Ovary (tissue), 10 donors: ENCODE measurements at places on chromosomes 2 and 18. TPM values are rescaled to one million over a fixed set of nuclear protein-coding genes. Genes with fewer than 3 reads are reported as not detected.
A peak's percentile ranks its signal among the peaks of the same experiment; 100 is the strongest.

VWC2L gene
- total RNA-seq: not detected

ZBTB7C gene
- total RNA-seq: 11.9 TPM

NT5C1B gene
- not detected for total RNA-seq

CDH20 gene
- total RNA-seq: under 0.01 TPM

PIKFYVE gene
- total RNA-seq: 19.1 TPM

RHBDD1 gene
- 74.2 TPM for total RNA-seq

SULT6B1 gene
- not detected for total RNA-seq

- DNase-seq: no peak
These were observed 75.3 kb downstream of the BABAM2 start for GRCh38 chr2:27965841-27966240.

DNA sequence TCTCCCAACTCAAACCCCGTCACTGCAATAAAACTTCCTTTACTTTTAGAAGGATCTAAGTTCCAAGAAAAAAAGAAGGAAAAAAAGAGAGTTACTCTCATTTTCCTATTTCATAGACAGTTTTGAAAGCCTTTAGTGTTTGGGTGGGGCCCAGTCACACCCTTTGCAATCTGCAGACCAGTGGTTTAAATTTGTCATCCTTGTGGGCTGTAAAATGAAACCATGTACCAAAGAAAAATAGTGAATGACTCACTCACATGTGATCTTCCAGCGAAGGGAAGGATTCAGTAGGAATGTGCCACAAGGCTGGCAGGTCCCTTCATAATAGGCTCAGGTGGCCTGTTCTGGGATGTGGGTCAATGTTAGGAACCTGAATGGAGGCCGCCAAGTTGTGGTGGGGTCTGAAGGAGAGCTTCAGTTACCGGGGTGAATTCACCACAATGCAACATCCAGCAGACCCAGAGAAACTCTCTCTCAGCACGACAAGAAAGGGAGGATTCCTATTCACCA, 28.3 kb downstream of the ANXA4 start:
- DNase-seq: no peak

DNA sequence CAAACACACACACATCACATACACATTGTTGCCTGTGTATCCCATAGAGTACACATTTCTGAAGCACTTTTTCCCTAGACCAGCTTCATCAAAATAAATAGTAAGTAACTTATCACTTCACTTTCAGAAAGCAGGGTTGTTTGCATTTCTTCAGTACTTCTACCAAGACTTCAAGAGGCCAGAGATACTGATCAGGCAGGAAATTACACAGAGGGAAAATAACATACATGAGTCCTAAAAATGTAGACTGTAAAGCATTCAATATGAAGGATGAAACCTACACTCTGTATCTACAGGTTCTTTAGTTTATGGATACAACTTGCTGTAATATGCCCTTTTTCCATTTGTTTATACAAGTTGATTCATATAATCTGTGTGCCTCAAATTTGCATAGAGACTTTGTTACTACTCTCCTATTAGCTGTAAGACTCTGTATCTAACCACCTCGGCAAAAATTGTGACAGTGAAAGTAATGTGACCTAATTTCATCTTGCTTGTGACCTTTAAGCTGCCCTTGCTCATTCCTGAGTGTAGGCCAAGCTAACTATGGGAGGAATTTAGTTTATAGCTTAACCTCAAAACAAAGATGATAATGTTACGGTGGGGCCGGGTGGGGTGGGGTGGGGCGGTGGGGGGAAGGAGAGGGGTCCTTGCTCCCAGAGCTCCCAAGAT, 228.9 kb upstream of the SPOPL start:
- no peak for DNase-seq

DNA sequence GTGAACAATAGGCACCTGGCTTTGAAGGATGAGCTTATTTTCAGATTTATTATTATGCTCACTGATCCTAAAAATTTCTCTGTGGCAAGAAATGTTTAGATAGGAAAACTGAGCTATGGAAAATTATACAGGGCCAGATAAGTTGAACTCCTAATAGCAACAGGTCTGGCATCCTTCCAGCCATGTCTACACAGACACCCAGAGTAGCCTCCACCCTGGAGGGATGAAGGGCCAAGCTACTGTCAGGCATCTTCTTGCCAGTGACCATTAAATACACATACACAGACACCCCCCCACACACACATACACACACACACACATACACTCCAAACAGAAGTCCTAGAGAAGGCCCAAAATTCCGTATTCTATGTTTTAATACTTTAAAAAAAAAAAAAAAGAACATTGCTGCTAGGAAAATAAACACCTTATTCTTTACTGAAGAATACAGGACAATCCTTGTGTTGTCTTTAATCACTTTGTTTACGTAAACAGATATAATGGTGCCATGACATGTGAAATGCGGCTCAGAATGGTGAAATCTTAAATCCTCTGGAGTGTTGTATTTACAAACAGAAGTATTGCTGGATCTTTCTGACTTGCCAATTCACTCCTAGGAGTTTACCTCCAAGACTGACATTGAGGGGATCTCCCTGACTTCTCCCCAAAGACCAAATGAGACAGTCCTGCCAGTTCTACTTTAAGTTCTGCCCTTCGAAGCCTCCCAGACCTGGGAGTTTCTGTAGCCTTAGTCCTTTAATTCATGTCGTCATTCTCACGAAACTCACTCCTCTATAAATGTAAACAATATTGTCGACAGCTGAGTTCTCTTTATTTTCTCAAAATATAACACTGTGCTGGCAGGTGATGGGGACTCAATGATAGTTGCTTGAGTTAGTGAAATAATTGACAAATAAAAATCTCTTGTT, 163.1 kb downstream of the ANTXR1 start:
- peak; percentile 50 for DNase-seq

DNA sequence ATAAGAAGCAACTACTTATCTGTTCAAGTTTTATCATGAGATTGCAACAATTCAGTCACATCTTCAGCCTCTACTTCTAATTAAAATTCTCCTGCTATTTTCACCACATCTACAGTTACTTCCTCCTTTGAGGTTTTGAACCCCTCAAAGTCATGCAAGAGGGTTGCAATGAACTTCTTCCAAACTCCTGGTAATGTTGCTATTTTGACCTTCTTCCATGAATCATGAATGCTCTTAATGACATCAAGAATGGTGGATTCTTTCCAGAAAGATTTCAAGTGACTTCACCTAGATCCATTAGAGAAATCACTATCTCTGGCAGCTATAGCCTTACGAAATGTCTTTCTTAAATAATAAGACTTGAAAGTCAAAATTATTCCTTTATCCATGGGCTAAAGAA, 1052.8 kb upstream of the NRXN1 start:
- DNase-seq: no peak

DNA sequence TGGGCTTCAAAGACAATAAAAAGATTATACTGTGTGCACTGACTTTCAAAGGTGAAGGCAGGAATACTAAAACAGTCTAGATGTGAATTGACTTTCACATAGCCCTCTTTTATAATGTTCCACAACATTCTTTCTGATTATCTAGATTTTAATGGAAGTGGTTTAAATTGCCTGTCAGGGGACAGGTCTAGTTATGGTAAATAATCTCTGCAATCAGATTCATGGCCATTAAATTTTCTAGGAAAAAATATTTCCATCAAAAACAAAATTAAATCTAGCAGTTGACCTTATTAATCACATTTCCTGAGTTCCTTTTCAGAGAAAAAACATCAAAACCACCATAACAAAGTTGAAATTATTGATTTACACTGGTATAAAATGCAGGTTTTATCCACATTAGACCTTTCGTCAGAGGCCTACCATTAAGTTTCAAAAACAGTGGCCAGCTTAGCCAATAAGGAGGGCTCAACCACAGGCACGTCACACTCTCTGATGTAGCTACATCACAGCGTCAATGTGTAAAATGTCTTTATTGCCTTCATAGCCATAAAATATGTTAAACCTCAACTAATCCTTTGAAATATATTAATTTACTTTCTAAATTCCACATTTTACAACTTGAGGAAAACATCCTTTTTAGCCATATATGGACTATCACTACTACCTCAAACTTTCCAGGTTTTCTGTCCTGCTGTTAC, 79.4 kb downstream of the NOL10 start:
- DNase-seq: no peak

- DNase-seq: no peak
These were observed 9.2 kb downstream of the CCNYL1 start for GRCh38 chr2:207720517-207721187.

- peak; percentile 39 for DNase-seq
These were observed 105.6 kb upstream of the LDLRAD4 start for GRCh38 chr18:13112982-13113381.

DNA sequence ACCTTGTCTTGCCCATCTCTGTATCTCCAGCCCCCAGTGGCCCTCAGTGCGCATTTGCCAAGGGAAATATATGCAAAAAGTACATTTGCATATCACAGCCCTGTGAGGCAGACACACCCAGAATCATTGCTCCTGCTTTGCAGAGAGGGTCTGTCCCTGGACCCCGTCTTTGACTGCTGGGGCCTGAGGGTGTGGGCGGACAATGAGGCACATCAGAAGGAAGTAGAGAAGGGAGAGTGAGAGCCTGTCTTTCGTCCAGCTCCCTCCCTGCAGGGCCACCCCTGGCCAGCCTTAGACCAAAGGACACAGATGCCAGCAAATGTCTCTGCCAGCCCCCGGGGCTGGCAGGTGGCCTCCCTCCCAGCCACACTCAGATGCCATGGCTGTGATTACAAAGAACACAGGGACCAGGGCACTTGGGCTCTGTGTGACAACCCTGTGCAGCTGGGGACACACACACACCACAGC, 516.2 kb upstream of the MYT1L start:
- DNase-seq: no peak

DNA sequence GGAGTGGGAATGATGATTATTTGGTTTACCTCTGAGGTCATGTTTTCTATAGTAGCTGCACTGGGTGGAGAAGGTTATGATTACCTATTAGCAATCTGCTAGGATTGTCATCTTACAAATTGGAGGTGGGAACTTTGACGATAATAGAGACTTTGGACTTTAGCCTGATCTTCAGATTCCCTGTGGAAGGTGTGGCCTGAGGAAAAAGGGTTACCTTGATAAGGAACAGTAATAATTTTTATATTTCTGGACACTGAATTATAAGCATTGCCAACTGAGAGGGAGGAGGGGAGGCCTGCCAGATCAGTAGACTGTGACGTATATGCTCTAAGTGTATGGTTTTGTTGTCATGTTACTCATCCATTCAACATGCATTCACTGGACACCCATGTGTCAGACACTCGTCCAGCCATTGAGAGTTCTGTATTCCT, 183.4 kb upstream of the FOSL2 start:
- no peak for DNase-seq

DNA sequence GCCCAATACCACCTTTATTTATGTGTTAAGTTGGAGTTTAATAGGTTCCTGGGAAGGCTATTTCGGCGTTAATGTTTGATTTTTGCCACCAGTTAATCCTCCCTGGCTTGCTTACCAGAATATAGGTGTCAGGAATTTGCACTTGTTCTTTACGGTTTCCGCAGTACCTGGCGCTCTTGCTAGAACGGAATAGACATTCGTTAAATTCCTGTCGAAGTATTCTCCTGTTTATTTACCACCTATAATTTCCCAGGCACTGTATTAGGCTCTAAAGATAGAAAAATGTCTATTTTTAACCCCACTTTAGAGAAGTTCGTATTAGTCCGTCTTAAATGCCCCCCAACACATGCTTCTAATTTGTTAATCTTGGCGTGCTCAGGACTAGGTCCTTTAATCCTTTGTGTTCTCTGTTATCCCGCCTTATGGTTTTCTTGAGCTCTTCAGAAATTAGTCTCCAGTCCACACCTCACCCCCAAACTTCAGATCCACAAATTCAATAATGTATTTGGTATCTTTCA, 575 bp downstream of the CCDC150 start:
- no peak for DNase-seq

DNA sequence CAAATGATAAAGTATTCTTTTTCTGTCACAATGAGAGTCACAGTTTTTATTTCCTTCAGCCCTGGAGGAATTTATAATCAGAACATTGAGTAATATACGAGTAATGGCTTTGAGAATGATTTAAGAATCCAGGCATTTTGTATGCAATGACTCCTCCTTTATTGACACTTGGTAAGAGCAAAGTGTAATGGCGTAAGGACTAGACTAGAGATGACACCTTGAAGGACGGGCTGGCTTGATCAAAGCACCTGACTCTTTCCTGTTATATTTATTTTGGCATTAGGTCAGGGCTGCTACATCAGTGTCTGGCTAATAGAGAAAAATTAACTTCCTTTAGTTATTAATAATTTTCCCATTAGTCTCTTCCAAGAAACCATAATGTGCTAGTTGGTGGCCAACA, 482.4 kb upstream of the GCFC2 start:
- no peak for DNase-seq

DNA sequence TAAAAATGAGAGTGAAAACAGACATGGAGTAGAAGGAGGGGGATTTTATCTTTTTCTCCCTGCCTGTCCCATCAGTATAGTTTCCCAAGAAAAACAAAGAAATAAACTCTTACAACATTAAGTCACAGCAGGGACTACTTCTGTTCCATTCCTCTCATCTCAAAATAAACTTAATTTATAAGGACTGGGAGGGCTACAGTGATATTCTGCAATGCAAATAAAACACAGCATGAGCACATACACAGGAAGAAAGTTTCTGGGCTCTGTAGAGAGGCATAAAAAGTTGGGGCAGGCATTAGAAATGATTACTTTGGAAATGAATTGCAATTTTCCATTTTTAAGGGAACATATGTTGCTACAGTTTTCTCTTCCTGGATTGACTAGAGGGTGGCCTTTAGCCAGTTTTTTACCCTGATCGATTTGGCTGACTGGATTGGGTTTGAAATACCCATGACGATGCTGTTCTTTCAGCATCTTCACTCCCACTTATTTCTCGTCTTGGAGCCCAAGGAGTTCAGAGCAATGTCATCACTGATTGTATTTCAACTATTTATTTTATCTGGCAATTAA, 157.1 kb downstream of the ACTR3 start:
- no peak for DNase-seq

- no peak for DNase-seq
These were observed 71.3 kb upstream of the TXNDC2 start for GRCh38 chr18:9814431-9814830.

DNA sequence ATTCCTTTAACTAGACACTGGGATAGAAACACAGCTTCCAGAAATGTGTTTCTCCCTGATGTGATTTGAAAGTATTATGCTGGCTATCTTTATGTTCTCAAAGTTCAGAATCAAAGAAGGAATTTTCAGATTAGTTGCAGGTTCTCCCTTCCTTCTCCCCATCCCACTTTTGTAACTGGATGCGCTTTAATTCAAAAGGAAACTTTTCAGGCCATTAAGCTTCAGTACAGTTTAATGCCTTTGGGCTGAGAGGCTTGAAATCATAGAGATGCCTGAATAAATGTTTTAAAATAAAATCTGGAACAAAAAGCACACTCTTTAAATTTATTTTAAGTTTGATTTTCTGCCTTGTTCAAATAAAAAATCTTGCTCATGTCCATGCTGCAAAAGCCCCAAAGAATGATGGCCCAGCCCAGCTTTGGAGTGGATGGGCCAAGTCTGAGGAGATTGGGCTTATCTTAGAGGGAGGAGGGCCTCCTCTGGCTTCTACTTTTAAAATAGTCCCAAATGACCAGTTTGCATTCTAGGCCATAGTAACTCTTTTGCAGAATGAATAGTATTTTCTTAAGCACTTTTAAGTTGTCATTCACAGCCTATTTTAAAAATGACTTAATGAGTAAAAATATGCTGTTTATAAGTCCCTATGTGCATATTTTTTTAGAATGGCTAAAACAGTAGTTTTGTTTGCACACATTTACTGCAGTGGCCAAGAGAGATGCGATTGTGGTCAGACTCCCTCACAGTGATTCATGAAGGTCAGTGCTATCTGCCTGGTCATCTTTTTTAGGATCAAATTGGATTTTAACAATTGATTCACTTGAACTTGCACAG, 129.2 kb downstream of the MTX2 start:
- DNase-seq: no peak

- DNase-seq: no peak
These were observed 126.6 kb downstream of the DPP4 start for GRCh38 chr2:161947406-161947805.

GRCh38 chr18:8247700-8248099, 361.5 kb upstream of the RAB12 start:
- no peak for DNase-seq
